ENCODE measurements at places on chromosomes 5 and 9. TPM values are rescaled to one million over a fixed set of nuclear protein-coding genes. Genes with fewer than 3 reads are reported as not detected.
A peak's percentile ranks its signal among the peaks of the same experiment; 100 is the strongest.

GRCh38 chr5:113140837-113141671, 164.5 kb downstream of the DCP2 start:
- no peaks in the 10 kb centered on the region for H3K36me3 ChIP-seq
- no peak overlapping the region for H3K4me3 ChIP-seq
- peak; percentile 86 for DNase-seq
- no peaks in the 10 kb centered on the region for H3K27me3 ChIP-seq

DNA sequence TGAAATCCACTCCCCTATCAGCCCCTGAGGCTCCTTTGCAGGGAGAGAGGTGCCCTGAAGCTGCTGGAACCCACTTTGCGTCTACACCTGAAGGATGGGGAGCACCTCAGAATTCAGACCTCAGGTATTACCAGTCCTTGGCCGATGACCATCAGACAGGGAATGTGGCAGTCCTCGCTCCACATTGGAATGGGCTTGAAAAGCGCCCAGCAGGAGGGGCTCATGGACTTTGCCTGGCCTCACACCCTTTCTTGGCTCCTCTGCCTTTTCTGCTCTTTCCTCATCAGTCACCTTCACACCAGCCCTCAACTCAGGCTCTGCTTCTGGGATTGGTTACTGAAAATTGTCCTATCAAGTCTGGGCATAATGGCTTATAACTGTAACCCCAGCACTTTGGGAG, 83.9 kb downstream of the BARX1 start:
- H3K4me3 ChIP-seq: no peak overlapping the region
- H3K4me1 ChIP-seq: no peaks in the 10 kb centered on the region
- H3K27me3 ChIP-seq: no peaks in the 10 kb centered on the region
- H3K36me3 ChIP-seq: no peaks in the 10 kb centered on the region
- no peak overlapping the region for H3K27ac ChIP-seq
- no peak for DNase-seq

GRCh38 chr9:73239570-73240265, 88.1 kb downstream of the ANXA1 start:
- no peaks in the 10 kb centered on the region for H3K36me3 ChIP-seq
- no peaks in the 10 kb centered on the region for H3K4me1 ChIP-seq
- no peak overlapping the region for H3K27ac ChIP-seq
- no peaks in the 10 kb centered on the region for H3K27me3 ChIP-seq
- H3K4me3 ChIP-seq: no peak overlapping the region
- no peak for DNase-seq

DNA sequence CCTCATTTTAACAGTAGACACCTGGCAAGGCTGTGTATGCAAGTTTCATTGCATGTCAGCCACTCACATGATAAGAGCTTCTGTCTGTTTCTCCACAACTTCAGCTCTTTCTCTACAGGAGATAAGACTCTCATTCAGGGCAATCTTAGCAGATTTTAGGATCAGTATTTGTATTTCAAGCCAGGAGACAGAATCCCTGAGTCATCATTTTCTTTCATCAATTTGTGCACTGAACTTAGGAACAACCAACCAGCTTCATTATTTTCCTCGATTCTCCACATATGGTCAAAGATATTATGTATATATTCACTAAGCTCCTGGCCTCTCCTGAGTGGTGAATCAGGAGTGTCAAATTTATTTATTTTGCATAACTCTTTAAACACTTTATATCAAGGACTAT, 181.8 kb upstream of the CCNH start:
- H3K27me3 ChIP-seq: no peaks in the 10 kb centered on the region
- H3K4me1 ChIP-seq: no peaks in the 10 kb centered on the region
- no peaks in the 10 kb centered on the region for H3K36me3 ChIP-seq
- H3K4me3 ChIP-seq: no peak overlapping the region
- DNase-seq: no peak

GRCh38 chr9:14021871-14022525, 291.9 kb downstream of the NFIB start:
- no peak overlapping the region for H3K27ac ChIP-seq
- H3K4me3 ChIP-seq: no peak overlapping the region
- peak; percentile 75 for DNase-seq
- H3K4me1 ChIP-seq: no peaks in the 10 kb centered on the region
- peaks cover 12% of the 10 kb centered on the region for H3K27me3 ChIP-seq

Gene RMND5B
- 15.7 TPM for total RNA-seq

Gene SPATA31D4
- total RNA-seq: not detected

DNA sequence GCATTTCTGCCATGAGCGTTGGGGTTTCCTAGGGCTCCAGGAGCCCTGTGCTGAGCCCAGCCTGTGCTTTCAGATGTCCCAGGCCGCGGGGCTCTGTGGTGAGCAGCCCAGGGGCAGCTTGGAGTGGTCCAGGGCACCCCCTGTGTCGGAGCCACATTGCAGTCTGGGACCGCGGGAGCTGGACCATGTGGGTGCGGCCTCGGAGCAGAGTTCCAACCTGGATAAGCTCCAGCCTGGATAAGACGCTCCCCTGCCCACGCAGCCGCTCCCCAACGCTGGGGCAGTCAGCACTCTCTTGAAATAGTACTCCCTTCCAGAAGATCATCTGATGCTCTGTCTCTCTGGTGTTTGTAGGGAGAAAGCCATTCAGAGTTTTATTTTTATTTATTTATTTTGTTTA, 111.1 kb downstream of the WNK2 start:
- no peak overlapping the region for H3K4me3 ChIP-seq
- H3K36me3 ChIP-seq: no peaks in the 10 kb centered on the region
- no peak overlapping the region for H3K27ac ChIP-seq
- DNase-seq: no peak

- H3K27ac ChIP-seq: no peak overlapping the region
- no peak for DNase-seq
- H3K4me3 ChIP-seq: no peak overlapping the region
- H3K4me1 ChIP-seq: no peaks in the 10 kb centered on the region
- H3K27me3 ChIP-seq: no peaks in the 10 kb centered on the region
- H3K36me3 ChIP-seq: no peaks in the 10 kb centered on the region
Measured at GRCh38 chr9:75823151-75823550, 67.3 kb upstream of the PCSK5 start.

GRCh38 chr5:132093271-132093670, 19.7 kb downstream of the CSF2 start:
- peaks cover 32% of the 10 kb centered on the region for H3K4me1 ChIP-seq
- H3K4me3 ChIP-seq: no peak overlapping the region
- no peak overlapping the region for H3K27ac ChIP-seq
- no peak for DNase-seq

DNA sequence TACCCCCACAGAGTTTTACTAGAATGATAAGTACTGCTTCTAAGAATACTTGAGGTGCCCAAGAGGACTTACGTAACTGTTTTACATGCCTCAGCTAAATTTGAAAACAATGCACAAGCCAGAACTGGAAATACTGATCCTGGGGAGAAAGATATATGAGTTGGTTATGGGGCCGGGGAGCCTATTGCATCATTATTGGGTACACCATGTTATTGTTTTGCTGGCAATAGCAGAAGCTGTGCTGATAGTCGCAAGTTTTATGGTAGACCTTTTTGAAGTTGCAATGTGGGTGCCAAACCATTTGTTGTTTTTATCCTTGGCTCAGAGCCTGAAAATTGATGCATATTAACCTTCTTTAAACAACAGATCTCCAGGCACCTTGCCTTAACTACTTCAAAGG, 108.4 kb upstream of the DHFR start:
- H3K27me3 ChIP-seq: no peaks in the 10 kb centered on the region
- DNase-seq: no peak
- H3K4me1 ChIP-seq: no peaks in the 10 kb centered on the region
- no peak overlapping the region for H3K4me3 ChIP-seq

DNA sequence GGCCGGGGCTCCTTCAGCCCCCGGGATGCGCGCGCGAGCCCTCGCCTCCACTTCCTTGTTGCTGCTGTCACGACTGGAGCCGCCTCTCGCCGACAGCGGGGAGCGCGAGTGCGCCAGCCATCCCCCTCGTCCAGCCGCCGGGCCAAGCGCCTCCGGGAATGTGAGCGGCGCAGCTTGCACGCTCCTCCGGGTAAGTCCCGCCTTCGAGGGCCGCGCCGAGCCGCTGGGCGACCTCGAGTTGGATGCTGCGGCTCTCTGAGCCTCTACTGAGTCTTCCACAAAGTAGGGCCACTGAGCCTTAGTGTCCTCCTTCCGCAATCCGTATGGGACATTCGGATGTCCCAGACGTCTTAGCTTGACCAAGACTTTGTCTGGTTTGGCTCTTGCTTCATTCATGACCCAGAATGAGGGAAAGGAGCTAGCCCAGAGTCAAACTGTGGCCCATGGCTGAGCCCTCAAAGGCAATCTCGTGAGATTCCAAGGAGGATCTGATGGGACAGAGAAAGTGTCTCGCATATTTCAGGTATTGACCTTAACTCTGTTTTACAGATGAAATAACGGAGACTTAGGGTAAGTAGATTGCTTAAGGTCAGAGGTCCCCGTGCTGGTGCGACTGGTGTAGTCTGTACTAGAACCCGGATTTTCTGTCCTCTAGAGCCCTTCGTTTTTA, 586 bp downstream of the HMGXB3 start:
- peak overlapping the region; percentile 86 for H3K4me3 ChIP-seq
- H3K27ac ChIP-seq: peak overlapping the region; percentile 91
- no peaks in the 10 kb centered on the region for H3K27me3 ChIP-seq
- peaks cover 20% of the 10 kb centered on the region for H3K4me1 ChIP-seq
- H3K36me3 ChIP-seq: peaks cover 12% of the 10 kb centered on the region

Gene P4HA2
- total RNA-seq: 214 TPM

DNA sequence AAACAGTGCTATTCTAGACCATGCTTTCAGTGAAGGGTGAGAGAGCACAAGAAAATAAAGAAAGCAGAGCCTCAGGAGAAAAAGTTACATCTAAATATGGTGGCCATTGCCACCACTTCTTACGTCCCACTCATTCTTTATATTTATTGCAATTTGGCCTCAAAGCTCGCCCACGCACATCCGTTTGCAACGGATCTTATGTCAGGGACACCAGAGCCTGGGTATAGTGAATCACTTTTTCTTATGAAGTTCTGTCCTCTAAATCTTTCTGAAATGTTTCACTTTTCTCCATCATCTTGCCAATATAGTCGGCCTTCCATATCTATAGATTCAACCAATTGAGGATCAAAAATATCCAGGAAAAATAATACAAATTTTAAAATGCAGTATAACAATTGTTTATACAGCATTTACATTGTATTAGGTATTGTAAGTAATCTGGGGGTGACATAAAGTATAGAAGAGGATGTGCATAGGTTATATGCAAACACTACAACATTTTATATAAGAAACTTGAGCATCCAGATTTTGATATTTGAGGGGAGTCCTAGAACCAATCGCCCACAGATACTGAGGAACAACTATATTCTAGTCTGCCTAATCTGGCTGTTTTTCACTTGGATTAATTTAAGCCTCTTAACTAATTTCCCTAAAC, 35.2 kb downstream of the GOLPH3 start:
- peak; percentile 41 for DNase-seq
- no peak overlapping the region for H3K27ac ChIP-seq
- no peaks in the 10 kb centered on the region for H3K27me3 ChIP-seq
- H3K4me1 ChIP-seq: peaks cover 4% of the 10 kb centered on the region
- no peak overlapping the region for H3K4me3 ChIP-seq

DNA sequence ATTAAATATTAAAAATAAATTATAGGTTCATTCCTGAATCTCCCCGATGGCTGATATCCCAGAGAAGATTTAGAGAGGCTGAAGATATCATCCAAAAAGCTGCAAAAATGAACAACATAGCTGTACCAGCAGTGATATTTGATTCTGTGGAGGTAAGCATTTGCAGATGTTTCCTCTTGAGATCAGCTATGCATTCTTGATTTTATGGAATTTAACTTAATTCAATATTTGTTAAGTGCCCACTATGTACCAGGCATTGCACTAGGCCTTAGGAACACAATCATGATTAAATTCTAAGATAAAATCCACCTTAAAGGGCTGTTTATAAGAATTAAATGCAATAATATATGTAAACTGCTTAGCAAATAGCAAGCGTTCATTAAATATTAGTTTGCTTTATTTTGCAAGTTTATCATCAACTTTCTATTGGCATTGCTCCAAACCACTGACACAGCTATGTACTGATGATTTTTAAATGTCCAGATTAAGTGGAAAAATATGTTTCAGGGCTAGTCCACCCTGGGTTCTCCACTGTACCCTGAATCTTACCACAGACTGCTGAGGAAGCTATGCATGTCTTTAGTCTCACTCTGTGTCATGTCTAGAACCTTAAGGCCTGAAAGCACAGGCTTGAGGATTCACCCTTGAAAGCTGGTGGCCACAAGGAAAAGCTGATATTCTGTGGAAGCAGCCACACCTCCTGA, 33.2 kb downstream of the SLC22A4 start:
- no peak overlapping the region for H3K4me3 ChIP-seq
- no peaks in the 10 kb centered on the region for H3K27me3 ChIP-seq
- no peaks in the 10 kb centered on the region for H3K4me1 ChIP-seq
- H3K27ac ChIP-seq: no peak overlapping the region
- DNase-seq: peak; percentile 20
- no peaks in the 10 kb centered on the region for H3K36me3 ChIP-seq

Gene MRPL36
- total RNA-seq: 72.2 TPM
